ENCODE measurements at places on chromosomes 6 and 20.

DNA sequence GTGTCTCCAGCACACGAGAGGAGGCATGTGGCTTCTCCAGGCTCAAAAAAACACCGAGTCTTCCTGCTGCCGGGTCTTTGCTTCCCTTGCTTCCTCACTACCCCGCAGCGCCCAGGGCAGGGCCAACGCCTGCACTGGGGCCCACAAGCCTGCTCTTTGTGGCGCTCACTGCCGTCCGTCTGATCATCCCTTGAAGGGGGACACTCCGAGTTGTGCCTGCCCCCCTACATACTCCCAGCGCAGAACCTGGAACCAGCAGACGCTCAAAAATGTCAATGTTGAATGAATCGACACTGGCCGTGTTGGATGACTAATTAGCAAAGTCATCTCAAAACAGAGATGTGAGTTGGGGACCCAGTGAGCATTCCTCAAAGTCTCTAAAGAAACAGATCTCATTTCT, 8.1 kb upstream of the ARFGAP1 start:
- DNase-seq = no peak

DNA sequence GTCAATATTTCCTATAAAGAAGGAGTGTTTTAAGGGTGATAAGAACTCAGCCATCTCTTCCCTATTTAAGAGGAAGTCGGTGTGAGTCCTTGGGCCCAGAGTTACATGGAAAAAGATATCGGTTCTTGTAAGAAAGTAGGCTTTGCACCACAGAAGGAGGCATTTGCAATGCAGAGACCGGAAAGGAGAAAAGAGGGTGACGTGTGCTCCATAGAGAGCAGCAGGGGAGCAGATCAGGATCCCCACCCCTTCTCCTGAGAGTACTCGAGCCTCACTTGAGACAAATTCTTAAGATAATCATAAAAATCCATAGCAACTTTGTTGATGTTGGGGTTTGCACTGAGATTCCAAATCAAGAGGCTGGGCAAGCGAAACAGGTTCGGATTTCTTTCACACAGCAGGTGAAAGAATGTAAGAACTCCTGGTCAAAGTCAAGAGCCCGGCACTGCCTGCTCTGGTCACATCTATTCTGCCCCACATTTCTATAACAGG, 27.8 kb downstream of the FOXA2 start:
- no peak for DNase-seq

DNA sequence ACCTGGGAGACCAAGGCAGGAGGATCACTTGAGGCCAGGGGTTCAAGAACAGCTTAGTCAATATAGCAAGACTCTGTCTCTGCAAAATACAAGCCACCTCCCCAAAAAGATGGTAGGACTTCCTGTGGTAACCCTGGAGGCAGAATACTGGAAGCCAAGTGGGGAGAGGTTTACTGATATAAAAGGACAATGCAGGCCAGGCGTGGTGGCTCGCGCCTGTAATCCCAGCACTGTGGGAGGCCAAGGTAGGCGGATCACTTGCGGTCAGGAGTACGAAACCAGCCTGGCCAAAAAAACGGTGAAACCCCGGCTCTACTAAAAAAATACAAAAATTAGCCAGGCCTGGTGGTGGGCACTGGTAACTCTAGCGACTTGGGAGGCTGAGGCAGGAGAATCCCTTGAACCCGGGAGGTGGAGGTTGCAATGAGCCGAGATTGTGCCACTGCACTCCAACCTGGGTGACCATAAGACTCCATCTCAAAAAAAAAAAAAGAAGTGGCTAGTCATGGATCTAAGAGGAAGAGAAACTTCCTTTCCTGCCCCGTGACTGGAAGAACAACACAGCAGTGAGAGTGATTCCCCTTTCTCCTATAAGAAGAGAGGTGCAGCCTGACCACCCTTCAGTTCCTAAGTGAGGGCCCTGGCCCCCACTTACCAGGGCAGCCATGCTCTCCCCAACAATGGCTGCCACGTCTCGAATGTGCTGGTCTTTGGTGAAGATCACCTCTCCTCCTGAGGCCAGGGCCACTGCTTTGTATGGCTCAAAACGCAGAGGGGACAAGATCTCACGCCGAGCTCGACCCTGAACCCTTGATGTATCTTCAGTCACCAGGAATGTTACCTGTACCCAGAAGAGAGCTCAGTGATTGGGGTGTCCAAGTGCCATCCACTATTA, 6.2 kb downstream of the SAPCD1 start:
- DNase-seq = no peak

GRCh38 chr20:52312132-52312729, 120.7 kb upstream of the ZFP64 start:
- no peak for DNase-seq

DNA sequence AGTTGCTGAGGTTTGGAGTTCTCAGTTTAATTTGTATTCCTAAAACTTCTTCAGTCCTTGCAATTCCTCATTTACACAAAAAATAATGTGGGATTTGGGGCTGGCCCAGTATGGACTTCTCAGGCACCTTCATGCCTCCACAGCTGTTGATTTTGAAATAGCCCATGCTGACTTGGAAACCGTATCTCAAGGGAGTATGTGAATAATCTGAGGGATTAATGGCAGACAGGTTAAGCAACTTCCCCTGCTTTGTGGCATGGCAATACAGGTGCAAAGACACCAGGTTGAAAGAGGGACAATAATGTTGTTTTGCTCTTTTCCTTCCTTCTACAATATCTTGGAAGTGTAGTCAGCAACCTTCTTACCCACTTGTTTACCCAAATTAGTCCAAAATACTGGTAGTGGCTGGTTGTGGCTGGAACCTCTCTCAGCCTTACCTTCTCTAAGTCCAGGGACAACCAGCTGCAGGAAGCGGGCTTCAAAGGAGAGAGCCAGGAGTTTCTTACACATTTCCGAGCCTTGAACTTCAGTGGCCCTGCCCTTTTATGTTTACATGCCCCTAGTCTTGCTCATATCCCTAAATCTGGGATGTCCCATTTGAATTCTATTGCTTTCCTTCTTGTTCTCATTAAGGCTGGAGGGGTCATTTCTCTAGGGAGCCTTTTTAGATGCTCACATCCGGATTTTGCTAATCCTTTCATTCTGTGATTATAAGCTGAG, 44.1 kb upstream of the ADGRF1 start:
- no peak for DNase-seq

DNA sequence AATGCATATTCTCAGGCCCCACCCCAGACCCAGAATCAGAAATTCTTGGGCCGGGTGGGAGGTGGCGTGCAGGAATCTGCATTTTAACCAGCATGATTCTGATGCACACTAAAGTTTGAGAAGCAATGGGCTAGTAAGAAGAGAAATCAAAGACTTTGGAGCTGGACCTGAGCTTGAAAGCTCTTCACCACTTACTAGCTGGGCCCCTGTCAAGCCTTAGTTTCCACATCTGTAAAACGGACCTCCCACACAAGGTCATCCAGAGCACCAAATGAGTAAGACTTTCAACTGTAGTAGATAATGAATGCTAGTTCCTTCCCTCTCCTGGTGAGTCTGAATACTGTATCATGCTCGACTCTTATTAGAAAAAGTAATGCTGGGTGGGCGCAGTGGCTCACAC, 87.0 kb downstream of the TBC1D7 start:
- no peak for DNase-seq
